NCI-H460 (cell line): ENCODE measurements at places on chromosomes 7 and 10. TPM values are rescaled to one million over a fixed set of nuclear protein-coding genes. Genes with fewer than 3 reads are reported as not detected.

GRCh38 chr10:126634911-126635310 lies 35.6 kb downstream of the C10orf90 start:
- no peak for DNase-seq

TRIL gene
- 0.05 and 0.12 TPM in 2 replicates for total RNA-seq

DNA sequence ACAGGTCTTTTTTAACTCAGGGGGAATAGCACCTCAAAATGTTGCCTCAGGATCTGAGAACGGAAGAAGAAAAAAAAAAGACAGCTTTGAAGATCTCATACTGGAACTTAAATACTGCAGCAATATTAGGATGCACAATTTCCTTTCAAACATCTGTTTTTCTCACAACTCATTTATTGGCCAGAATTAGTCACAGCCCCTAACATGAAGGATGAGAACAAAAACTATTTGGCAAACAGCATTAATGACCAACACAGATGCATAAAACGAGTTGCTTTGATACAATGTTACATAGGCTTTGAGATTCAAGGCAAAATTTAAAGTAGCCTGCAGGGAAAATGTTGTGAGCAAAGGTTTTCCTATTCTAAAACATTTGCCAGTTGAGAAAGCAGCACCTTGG lies 36.5 kb downstream of the JMJD1C start:
- no peak for DNase-seq

- DNase-seq = no peak
Observed at GRCh38 chr10:32332299-32332750, 14.6 kb downstream of the EPC1 start.

DNA sequence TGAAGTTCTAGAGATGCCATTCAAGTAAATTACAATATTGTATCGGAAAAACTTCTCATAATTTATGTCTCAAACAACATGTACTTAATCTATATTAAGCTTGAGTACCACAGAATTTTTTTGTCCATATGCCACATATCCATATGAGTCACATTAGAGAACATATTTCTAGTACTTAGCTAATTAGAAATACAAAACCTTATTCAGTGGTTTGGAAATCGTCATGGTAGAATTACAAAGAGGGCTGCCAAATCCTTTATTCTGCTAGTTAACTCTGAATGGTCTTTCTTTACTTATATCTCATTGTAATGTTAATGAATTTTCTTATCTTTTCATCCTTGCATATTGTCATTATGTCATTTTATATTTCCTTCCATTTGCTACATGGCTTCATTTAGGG lies 9.0 kb upstream of the VIM start:
- DNase-seq = no peak

LIPM gene
- total RNA-seq = not detected in 2 replicates

FZD8 gene
- 16.5 and 19.6 TPM in 2 replicates for total RNA-seq

DNA sequence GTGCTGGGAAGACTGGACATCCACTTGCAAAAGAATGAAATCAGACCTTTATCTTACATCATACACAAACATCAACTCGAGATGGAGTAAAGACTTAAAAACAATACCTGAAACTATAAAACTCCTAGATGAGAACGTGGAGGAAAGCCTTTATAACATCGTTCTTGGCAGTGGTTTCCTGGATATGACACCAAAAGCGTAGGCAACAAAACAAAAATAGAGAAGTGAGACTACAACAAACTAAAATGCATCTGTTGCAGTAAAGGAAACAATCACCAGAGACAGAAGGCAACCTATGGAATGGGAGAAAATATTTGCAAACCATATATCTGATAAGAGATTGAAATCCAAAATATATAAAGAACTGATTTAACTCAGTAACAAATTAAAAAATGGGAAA lies 33.3 kb downstream of the CC2D2B start:
- DNase-seq = no peak

CRYGN gene
- total RNA-seq = 0.07 and 0.40 TPM in 2 replicates

ENTPD1 gene
- not detected in 2 replicates for total RNA-seq

DNA sequence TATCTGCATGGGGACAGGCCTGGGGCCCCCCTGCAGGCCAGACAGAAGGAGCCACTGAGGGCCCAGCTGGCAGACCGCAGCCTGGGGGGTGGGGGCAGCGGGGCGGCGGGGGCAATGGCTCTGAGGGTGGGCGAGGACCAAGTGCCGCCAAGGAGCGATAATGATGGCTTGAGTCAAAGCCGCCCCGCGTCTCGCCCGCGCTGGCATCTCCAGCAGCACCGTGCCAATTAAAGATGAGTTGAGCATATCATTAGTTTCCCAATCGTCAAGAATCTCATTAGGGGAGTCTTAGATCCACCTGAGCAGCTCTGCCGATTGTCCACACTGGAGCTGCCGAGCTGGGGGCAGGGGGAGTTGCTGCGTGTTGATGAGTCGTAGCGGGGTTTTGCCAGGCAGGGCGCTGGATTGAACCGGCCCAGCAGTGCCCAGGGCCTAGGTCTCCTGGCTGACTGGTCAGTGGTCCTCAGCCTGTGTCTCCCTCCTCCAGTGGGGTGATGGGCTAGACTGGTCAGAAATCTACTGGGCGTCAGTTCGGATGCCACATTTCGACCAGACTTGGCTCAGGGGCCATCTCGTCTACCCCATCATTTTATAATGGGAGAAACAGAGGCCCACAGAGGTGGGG lies 41.0 kb upstream of the PSMG3 start:
- no peak for DNase-seq

DNA sequence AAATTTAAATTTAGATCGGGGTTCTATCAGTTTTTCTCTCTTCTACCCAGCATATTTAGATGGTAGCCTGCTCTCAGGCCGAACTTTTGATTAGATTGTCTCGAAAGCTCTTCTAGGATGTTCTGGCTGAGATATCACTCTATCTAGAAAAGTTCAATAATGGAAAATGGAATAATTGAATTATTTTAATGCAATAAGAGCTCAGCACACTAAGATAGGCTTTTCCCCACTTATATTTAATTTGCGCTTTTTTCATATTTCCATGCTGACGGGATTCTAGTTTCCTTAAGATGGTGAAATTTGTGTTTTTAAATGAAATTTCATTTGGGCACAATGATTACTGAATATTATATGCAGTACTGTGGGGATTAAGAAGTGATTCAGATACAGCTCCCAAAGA lies 73.7 kb downstream of the PIK3CG start:
- no peak for DNase-seq

DNA sequence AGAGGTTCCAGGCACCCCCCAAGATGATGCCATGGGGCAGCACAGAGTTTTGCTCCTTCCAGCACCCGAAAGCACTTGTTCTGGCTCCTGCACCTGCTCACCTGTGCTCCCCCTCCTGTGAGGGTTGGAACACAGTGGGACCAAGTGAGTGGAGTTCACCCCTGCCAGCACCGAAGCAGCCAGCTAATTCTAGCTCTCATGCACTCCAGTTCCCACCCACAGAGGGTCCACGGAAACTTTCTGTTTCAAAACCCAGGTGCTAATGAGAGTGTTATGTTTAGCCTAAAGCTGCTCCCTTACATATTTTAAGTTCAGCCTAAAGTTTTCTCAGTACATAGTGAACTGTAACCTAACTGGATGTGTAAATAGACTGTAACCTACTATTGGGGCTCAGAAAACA lies 42.6 kb upstream of the SLC35G1 start:
- no peak for DNase-seq

DNA sequence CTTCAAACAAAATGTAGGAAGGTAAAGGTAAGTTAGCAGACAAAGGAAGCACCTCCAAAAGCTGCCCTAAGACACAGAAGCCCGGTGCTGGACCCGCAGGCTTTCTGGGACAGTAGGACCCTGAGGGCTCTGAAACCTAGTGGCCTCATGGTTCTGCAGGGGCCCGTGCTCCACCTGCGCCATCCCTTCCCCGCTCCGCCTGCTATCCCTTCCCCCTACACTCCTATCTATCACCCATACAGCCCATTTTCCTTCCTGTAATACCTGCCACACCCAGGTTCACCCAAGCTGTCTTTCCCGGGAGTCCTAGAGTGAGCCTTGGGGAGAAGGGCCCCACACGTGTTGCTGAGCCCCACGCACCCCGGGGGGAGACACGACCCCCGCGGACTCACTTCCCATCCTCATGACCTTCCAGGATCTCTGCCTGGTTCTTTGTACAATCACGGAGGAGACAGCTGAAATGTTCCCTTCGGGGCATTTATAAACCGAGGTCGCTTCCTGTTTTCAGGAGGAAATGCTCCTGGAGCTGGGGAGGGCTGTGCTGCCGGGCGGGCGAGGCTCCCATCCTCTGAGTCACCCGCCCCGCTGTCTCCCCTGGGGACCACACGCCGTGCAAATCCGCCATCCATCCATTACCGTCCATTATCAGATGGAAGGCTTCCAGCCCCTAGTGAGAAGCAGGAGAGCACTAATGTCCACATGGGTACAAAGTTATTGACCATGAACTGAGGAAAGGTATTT lies 251.7 kb upstream of the PITRM1 start:
- DNase-seq = peak; percentile 6

HDAC9 gene
- 0.02 and 0.03 TPM in 2 replicates for total RNA-seq
